ENCODE measurements at places on chromosomes 6 and 20.

DNA sequence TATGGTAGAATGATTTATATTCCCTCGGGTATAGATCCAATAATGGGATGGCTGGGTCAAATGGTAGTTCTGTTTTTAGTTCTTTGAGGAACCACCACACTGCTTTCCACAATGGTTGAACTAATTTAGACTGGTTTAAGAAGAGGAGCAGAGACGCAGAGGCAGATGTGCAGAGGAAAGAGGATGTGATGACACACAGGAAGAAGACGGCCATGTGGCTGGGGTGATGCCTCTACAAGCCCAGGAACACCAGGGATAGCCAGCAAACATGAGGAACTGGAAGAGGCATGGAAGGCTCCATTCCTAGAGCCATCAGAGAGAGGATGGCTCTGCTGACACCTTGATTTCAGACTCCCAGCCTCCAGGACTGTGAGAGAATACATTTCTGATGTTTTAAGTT lies 218.3 kb upstream of the DTNBP1 start:
- no peak for DNase-seq

DNA sequence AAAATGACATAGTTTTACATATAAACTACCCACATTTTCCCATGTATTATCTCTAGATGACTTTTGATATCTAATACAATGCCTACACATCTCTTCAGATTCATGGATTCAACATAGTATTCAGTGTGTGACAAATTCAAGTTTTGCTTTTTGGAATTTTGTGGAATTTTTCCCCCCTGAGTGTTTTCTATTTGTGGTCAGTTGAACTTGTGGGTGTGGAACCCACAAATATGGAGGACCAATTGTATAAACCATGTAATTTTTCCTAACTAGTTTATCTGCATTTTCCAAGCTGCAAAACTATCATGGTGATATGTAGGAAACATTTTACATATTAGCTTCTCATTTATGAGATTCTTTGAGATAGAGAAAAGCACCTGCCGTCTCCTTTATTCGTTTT lies 374.3 kb upstream of the SOX4 start:
- DNase-seq = no peak

- no peak for DNase-seq
These were observed 25.7 kb downstream of the ZNF391 start for GRCh38 chr6:27414300-27414699.

DNA sequence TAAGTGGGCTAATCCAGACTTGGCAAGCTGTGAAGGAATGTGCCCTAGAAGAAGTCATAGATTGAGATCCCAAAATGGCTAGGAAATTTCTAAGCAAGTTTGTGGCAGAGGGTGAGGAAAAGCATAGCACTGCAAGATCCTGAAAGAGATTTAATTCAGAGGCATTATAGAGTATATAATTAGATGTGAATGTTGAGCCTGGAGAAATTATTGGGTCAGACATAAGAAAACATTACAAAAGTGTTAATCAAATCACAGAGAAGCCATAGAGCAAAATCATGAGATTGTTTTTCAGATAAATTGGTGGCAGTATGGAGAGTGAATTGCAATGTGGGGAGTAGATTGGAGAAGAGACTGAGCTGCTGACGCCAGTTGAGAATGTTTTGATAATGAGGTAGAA lies 90.0 kb downstream of the CD2AP start:
- DNase-seq = no peak

- DNase-seq = no peak
These were observed 130.3 kb downstream of the OPRM1 start for GRCh38 chr6:154169193-154169847.

DNA sequence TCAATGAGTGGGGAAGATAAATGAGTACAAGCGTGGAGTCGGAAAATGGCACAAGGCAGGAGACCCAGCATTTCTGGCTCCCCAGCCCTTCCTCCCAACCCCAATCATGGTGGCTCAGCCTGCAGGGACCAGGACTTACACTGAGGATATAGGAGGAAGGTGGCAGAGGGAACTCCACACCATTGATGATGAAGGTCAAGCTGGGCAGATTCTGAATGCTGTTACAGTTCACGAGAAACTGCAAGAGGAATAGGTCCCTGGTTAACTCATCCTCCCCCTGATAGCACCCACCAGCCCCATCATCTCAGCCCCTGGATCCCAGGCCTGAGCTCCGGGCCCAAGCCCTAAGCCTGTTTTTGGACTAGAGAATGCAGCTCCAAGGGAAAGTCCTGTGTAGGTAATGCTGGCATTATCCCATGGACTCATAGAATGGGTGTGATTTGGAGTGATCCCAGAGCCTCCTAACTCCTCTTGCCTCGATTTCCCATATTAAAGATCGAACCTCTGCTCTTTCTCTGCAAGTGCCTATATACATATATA lies 2.3 kb upstream of the TFEB start:
- DNase-seq = no peak

Measured in stimulated activated CD8-positive, alpha-beta memory T cell treated with anti-CD3 and anti-CD28 coated beads, Interleukin-4, amount 100 ng/mL, for 4 hours (primary cell).